Caudate nucleus (tissue), 63 donors: ENCODE measurements at places on chromosomes 1 and 21.
A peak's percentile ranks its signal among the peaks of the same experiment; 100 is the strongest.

GRCh38 chr1:100039591-100039990 lies 69.8 kb downstream of the SLC35A3 start:
- no peak for DNase-seq

DNA sequence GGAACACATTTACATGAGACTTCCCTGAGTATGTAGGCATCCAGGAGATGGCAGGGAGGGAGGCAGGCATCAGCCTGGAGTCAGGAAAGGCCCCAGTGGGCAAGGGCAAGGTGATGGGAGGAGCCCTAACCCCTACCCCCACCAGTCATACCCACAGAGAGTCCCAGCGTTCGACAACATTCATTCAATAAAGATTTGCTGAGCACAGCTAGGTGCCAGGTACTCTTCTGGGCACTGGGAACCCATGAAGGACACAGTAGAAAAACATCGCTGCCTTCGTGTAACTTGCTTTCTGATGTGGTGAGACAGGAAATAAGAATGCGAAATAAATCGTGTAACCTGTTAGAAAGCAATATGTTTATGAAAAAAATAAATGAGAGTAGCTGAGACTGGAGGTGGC lies 77.3 kb upstream of the GADD45A start:
- DNase-seq = no peak

GRCh38 chr1:223718850-223719249 lies 6.5 kb downstream of the CAPN2 start:
- no peak for DNase-seq

DNA sequence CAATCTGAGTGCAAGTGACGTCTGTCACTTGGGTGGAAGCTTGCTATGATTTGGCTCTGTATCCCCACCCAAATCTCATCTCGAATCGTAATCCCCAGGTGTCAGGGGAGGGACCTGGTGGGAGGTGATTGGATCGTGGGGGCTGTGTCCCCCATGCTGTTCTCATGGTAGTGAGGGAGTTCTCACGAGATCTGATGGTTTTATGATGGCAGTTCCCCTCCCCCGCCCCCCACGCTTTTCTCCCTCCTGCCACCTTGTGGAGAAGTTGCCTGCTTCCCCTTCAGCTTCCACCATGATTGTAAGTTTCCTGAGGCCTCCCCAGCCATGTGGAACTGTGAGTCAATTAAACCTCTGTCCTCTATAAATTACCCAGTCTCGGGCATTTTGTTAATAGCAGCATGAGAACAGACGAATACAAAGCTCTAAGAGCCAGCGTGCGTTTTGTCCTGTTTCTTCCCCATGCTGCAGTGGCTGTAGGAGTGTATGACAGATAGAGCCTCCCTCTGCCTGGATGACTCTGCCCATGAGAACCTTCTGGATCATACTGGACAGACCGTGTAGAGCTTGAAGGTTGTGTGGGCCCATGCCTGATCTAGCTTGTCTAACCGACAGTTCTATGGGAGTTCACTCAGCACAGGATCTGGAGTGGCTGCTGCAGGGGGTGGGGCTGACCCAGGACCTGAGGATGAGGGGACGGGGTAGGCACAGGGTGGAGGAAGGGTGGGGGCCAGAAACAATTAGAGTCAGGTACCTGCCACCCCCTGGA lies 139.7 kb upstream of the ERRFI1 start:
- DNase-seq = no peak

DNA sequence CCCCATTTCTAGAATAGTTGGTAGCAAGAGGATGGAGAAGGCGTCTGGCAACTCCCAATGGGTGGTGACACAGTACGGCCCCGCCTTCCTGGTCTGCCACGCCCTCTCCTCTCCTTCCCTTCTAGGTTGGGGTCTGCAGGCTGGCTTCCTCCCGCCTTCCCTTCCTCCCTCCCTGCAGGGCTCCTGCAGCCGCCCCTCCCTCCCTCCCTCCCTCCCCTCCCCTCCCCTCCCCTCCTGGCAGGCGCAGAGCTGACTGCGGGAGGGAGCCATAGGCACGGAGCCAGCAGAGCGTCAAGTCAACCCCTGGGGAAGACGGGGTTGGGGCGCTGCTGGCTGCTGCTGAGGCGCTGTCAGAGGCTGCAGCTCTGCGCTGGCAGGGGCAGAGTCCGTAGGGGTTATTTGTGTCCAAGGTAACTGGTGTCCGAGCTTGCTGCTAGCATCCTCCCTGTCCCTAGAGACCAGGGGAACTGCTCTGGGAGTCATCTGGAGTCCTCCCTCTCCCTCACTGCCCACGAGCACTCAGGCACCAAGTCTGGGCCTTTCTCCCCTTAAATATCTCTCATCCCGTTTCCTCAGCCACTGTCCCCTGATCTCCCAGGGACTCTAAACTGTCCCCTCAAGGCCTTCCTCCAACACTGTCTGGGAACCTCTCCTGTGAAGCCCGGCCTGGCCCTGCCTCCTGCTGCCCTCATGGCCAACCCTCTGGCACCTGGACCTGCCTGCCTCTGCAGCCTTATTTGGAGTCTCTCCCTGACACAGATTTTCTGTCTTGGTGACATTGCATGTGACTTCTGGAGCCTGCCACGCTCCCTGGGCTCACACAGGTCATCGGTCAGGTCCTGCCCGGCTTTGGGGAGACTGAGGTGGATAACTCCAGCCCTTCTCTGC lies 57.4 kb upstream of the ACOT11 start:
- DNase-seq = peak; percentile 6

DNA sequence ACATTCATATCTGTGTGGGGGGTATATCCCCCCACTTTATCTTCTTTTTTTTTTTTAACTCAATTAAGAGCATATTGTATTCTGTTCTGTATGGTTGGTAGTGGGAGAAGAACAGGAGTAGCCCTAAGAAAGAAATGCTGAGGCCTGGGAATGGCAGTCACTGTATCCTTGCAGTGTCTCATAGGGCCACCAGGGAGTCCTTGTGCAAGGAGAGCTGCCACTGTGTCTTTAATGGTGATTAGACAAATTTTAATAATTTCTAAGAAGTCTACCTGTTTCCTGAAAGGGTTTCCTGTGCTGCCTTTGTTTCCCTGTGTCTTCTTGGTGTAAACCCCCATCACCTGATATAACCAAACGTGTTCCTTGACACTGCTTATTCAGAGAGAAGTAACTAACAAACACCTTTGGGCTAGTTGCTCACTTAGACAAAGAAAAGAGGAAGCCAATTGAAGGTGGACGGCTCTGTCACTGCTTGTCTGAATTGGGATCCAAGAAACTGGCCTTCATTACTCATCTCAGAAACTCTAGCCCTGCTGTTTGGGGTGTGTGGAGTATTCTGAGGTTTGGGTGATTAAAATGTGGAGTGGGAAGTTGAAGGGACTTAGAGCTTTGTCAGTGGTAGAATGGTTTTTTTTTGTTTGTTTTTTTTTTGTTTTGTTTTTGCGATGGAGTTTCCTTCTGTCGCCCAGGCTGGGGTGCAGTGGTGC lies 15.2 kb downstream of the GIPC2 start:
- no peak for DNase-seq

- no peak for DNase-seq
Observed at GRCh38 chr1:34828611-34829010, 30.9 kb downstream of the SMIM12 start.

- no peak for DNase-seq
Observed at GRCh38 chr1:116721451-116722007, 32.7 kb upstream of the CD2 start.

DNA sequence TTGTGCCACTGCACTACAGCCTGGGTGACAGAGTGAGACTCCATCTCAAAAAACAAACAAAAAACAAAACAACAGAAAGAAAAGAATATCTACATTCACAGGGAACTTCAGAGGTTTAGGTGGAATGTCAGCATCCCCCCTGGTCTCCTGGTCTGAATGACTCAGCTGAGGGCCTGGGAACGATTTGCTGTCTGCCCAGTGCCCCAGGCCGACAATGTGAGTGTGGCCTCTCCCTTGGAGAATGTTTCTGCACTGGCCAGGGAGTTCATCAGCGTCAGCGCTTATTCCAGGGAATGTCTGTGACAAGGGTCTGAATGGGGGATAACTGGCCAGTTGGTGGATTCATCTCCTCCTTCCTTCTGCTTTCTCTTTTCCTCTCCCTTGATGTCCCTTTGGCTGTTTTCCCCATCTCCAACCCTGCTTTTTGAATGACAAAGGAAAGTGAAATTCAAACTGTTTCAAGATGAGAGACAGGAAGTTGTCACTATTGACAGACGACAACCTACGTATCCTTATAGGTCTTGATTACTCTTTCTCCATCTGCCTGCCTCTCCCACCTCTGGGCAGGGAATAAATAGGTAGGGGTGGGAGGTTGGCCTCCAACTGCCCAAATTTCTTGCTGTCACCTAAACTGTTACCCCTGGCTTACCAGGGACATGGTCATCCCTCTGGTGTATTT lies 213.1 kb downstream of the HHAT start:
- no peak for DNase-seq

- DNase-seq = no peak
Observed at GRCh38 chr1:51264451-51264850, 28.4 kb downstream of the RNF11 start.

- no peak for DNase-seq
Observed at GRCh38 chr1:150528196-150528595, 12.6 kb downstream of the FALEC start.

- DNase-seq = no peak
Observed at GRCh38 chr1:6220236-6220635, 14.3 kb downstream of the RNF207 start.

DNA sequence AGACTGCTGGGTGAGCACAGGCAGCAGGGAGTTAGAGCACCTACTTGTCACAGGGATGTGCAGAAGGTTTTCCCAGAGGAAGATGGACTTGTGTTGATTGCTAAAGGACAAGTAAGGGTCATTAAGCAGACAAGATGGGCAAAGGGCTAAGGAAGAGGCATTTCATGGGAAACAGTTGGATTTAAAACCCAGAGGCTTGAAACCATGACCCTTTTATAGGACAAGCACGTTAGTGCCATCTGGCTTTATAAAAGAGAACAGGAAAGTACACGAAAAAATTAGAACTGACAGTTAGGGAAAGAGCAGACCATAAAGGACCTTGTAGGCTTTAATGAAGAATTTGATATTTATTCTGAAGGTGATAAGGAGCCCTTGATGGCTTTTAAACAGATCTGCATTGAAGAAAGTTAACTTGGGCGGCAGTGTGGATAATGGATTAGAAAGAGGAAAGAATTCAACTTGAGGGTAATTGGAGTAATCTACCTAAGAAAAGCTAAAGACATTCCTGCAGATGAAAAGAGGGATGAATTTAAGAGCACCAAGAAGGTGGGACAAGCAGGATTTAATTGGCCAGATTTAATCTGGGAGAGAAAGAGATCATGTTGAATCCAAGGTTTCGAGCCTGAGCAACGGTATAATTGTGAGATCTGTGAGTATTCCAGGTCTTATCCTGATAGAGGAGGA lies 68.6 kb downstream of the ZC3H11B start:
- DNase-seq = no peak

GRCh38 chr1:94248956-94249688 lies 11.7 kb upstream of the ARHGAP29 start:
- DNase-seq = no peak

DNA sequence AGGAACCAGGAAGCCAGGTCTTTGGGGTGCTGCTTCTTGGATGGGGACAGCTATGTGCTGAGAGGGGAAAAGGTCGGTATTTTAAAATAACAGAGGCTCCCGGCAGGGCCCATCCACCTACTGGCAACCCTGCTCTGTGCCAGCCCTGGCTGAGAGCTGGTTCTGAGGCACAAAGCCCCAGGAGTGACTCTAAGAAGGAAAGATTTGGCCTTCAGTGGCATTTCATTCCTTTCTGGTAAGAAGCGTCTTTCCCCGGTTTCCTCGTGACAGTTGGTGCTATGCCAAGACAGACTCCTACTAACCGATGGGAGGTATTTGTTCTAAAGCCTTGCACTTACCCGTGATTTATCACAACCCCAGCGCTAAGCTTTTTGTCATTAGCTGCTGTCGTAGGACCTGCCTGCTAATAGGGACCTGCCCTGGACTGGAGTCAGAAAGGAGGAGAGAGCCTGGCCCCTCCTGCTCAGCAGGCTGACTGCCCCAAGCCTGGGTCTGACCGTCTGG lies 123.1 kb upstream of the ADAR start:
- DNase-seq = peak; percentile 33

- no peak for DNase-seq
Observed at GRCh38 chr21:15301736-15302135, 236.9 kb upstream of the NRIP1 start.

- DNase-seq = no peak
Observed at GRCh38 chr1:43049481-43049880, 90.8 kb upstream of the SLC2A1 start.

- no peak for DNase-seq
Observed at GRCh38 chr1:245056913-245057312, 97.9 kb upstream of the KIF26B start.

DNA sequence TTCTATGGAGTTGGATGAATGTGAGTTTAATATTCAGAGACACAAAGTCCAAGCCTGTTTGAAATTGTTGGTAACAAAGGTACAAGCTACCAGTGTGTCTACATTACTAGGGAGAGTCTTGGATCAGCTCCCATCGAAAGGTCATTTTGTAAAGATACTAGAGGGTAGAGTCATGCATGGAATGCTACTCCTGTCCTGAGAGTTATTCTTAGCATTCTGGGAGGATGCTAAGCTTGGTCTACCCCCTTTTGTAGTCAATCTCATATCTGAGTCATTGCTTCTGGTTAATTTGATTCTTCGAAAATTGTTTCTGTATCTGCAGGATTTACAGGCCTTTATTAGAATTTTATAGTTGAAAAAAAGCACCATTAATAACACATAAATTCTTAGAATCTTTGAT lies 240.2 kb downstream of the ST6GALNAC3 start:
- DNase-seq = no peak

GRCh38 chr1:153750026-153750995 lies 22.5 kb downstream of the INTS3 start:
- DNase-seq = no peak

DNA sequence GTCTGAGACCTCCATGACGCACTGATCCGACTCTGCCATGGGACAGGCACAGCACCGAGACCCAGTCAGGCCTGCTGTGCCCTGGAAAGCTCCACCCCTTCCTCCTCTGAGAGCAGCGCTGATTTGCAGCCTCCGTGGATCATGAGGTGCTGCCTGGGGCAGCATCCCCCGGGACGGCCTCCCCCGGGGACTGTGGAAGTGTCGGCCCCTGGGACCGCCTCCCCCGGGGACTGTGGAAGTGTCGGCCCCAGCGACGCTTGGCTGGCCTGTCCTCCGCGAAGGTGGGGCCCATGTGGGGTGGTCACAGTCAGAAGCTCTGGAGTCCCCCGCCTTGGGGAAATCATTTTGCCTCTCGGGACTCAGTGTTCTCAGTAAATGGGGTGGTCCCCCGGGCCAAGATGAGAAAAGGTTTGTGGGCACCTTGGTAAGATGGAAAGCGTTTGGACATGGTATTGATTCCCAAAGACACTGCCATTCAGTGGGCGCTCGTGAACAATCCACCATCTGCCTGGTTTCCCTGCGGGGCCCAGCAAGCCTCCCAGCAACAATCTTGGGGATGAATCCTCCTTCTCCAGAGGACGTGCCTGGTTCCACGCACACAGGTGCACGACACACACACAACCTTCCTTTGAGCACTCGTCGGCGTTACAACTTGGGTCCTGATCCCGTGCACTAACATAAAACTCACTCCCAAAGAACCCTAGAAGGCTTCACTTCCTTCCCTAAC lies 3.0 kb downstream of the TFF2 start:
- no peak for DNase-seq

DNA sequence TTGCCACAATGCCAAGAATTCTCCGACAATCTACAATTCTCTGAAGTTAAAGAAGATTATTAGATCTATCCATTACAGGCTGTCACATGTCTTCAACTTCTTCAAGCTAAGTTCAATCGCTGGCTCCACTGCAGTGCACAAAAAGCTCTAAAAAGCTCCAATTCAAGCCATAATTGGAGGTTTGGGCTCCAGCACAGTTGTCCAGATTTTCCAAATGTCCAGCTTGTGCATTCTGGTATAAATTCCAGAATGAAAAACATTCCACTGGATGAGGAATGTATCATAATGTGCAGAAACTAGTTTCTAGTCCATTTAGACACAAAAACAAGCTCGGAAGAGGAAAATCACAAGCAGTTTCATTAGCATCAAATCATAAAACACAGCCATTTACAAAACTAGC lies 138.6 kb downstream of the NRIP1 start:
- DNase-seq = no peak
